ENCODE measurements at places on chromosomes 12 and 14.

- DNase-seq: no peak
These were observed 241.0 kb downstream of the TMEM117 start for GRCh38 chr12:44076871-44077270.

- no peak for DNase-seq
These were observed 9.4 kb downstream of the ANKRD9 start for GRCh38 chr14:102500158-102500662.

- DNase-seq: no peak
These were observed 183.6 kb upstream of the CCND2 start for GRCh38 chr12:4089956-4090355.

DNA sequence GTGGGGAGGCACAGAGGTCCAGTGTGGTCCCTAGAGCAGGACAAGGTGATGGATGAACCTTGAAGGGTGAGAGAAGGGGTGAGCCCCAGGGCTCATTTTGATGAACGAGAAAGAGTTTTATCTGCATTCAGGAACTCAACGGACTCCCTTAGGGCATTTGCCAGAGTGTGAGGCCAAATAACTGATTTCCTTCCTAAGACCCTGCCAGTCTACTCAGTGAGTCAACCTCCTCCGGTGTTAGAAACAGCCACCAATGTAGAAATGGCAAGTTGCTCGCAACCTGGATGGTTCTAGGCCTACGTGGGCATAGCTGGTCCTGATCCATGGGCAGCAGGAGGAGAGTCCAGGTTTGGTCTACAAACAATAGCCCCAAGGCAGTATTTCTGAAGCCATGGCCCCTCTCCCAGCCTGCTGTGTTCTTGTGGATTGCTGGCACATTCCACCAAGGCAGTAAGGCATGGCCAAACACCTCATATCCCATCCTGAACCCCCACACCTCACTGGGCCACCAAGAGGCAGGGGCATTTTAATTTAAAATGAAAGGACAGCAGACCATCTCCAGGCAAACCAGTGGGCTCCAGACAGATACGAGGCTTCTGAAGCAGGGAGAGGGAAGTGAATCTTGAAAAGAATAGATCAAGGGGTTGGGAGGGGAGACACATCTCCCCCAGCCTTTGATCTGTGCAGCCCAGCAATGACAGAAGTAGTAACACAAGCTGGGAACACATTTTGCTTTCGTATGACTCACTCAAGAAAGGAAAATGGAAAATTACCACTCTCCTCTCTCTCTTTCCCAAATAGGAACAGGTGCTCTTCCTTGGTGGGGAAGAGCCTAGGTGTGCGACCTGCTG, 25.4 kb upstream of the TESC start:
- no peak for DNase-seq

GRCh38 chr14:29927376-29928116, at the start of gene PRKD1:
PRKD1 (minus strand) TSS chr14:29927847.
- DNase-seq: no peak

- DNase-seq: no peak
These were observed 13.4 kb downstream of the ATP23 start for GRCh38 chr12:57954768-57955167.

DNA sequence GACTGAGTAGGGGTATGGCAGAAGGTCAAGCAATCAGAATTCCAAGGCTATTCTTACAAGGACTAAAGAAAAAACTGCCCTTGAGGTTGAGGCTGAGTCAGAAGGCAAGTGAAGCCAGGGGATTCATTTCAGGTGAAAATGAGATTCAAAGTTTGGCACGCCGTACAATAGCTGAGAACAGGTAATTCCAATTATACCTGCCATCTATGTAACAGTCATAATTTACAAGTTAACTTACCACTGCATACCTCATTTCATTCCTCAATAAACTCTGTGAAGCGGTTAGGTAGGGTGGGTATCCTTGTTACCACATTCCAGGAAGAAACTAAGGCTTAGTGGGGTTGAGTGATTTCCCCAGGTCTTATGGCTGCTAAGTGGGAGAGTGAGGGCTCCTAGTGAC, 64.1 kb downstream of the STON2 start:
- no peak for DNase-seq

GRCh38 chr14:33691907-33692306, 259.0 kb downstream of the EGLN3 start:
- DNase-seq: no peak

- no peak for DNase-seq
These were observed 9.8 kb downstream of the BCL11B start for GRCh38 chr14:99261912-99262787.

DNA sequence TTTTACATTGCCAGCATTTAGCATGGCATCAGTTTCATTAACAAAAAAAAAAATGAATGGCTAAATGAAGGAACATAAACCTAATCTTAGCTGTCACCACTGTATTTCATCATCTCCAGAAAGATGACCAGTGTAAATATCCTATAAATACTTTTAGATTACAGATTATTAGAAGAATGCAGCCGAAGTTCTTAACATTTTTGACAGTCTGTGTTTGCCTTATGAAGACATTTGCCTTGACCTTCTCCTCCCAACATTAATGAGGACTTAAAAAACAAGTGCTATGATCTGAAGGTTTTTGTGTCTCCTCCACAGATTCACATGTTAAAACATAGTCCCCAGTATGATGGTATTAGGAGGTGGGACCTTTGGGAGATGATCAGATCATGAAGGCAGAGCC, 253.0 kb downstream of the SNAPC1 start:
- no peak for DNase-seq

Data from HCT116 (cell line).